ENCODE measurements at places on chromosomes 6 and 20.

DNA sequence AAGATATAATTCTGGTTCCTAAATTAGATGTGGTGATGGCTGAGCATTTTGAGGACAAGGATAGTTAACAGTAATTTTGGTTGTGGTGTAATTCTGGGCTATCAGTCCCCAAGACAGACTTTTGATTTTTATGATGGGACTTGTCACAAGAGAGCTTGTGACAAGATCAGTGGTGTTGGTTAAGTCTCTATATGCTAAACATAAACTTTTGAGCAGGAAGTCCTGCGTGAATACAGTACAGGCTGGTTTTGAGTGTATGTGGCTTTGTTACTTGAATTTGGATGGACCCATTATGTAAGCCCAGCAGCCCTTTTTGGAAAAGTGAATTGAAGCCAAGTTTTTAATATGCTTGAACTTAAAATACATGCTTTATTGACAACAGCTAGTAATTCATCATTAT lies 38.9 kb downstream of the HECA start:
- no peak for DNase-seq

DNA sequence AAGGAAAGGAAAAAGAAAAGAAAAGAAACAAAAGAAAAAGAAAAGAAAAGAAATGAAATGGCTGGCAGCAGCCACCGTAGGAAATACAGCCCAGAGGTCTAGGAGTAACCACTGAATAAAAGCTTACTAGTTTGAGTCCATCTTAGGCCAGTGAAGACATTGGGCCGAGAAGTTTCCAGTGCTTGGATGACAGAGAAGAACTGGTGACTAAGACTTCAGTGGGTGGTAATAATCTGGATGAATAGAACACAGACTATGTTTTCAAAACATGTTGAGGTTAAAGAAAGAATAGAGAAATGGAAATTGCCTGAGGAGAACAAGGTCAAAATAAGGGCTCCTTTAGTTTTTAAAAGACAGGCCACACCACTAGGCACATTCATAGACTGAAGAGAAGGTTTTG lies 198.8 kb downstream of the ATXN1 start:
- DNase-seq = no peak

DNA sequence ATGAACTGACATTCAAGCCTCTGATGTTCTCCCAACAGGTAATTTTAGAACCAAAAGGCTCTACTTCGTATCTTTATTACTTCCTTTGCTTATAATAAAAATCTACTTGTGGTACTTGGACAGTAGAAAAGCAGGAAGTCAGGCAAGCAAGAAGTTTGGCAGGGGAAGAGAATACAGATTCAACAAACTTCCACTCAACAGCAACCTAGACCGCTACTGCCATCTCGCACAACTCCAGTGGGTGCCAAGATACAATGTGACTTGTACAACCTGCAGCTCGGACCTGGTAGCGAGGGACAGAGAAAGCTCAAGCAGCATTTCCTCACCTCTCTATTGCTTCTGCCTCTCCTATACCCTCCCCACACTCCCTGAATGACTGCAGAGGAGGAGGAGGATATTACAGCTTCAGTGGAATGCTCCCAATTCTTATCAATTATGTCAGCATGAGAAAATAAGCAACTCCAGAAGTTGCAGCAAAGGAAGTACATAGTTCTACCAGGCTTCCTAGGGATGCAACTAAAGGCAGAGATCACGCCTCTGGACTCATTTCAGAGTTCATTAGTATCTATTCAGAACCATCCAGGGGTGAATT lies 76.5 kb downstream of the MBOAT1 start:
- no peak for DNase-seq

DNA sequence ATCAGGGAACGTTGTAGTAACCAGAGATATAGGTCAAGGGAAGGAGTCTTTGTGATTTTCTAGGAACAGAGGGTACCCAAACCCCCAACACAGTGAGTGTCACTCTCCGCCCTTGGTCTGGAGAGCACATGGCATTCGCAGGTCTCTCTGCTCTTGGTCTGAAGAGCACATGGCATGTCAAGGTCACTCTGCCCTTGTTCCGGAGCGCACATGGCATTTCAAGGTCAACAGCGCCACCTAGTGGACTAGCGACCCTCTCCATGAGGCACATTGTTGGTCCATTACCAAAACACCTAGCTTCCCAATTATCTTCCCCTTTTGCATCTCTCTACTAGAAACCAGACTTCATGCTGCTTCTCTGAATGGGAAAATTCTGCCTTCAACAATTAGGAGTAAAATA lies 260.0 kb downstream of the C6orf118 start:
- no peak for DNase-seq

- DNase-seq = no peak
Measured at GRCh38 chr20:25705830-25706351, 9.2 kb upstream of the ZNF337 start.

- DNase-seq = no peak
Measured at GRCh38 chr6:31621991-31622390, 1.5 kb downstream of the PRRC2A start.

- no peak for DNase-seq
Measured at GRCh38 chr6:56790414-56790813, 147.7 kb upstream of the DST start.

- no peak for DNase-seq
Measured at GRCh38 chr6:40997234-40997957, 41.6 kb downstream of the UNC5CL start.

Data from activated CD8-positive, alpha-beta memory T cell treated with anti-CD3 and anti-CD28 coated beads for 1 hour (primary cell).